ENCODE measurements at places on chromosomes 11 and 22. TPM values are rescaled to one million over a fixed set of nuclear protein-coding genes. Genes with fewer than 3 reads are reported as not detected.

The EFEMP2 gene
- 11.5 TPM for total RNA-seq

The WT1 gene
- total RNA-seq, result not detected

The LDHAL6A gene
- 0.12 TPM for total RNA-seq

DNA sequence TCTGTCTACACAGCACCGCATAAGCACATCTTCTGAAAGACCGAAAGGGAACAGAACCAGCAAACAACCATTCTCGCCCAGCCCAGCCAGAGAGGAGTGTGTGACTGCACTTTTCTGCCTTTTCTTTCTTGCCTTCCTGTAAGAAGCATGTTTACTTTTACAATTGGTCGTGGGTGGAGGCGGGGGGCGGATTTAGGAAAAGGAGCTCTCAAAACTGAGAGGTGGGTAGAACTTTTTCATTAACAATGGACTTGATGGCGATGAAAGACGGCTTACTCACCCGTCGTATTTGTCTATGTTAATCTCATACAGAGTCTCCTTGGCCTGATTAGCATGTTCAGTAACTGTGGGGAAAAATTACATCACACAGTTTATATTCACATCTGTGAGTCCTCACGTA, 27.2 kb downstream of the CERK start:
- H3K27me3 ChIP-seq, result no peaks in the 10 kb centered on the region
- H3K4me1 ChIP-seq, result peaks cover 11% of the 10 kb centered on the region
- no peak overlapping the region for H3K4me3 ChIP-seq
- peak overlapping the region; percentile 57 for H3K27ac ChIP-seq

DNA sequence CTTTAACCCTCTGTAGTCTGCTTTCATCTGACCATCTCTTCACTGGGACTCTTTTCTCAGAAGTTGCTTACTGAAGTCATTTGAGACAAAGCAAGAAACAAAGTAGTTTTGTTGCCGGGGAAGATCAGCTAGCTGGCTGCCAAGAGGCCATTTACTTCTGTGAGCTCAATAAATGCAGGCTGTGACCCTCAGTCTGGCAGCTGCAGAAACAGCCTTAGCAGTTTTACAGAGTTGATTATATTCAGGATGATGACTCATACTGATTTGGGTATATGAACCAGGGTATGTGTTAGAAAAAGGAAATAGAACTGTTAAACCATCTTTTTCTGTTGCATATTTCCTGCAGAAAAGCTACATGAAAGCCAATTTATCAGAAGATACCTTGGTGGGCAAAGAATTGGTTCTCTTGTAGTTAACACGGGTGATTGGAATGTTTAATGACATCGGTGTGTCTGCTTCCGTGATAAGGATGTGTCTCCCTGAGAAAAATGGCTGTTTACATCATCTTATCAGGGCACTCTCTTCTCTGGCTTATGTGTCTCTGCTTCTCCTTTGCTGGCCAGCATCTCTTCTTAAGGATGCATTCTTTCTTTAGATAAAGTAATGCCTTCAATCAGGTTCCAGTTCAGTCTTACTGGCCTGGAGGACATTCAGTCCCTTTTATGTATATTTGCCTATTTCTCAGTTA, 18.5 kb downstream of the FIBIN start:
- no peak overlapping the region for H3K27ac ChIP-seq
- H3K27me3 ChIP-seq, result no peaks in the 10 kb centered on the region
- H3K4me1 ChIP-seq, result no peaks in the 10 kb centered on the region
- no peaks in the 10 kb centered on the region for H3K36me3 ChIP-seq

DNA sequence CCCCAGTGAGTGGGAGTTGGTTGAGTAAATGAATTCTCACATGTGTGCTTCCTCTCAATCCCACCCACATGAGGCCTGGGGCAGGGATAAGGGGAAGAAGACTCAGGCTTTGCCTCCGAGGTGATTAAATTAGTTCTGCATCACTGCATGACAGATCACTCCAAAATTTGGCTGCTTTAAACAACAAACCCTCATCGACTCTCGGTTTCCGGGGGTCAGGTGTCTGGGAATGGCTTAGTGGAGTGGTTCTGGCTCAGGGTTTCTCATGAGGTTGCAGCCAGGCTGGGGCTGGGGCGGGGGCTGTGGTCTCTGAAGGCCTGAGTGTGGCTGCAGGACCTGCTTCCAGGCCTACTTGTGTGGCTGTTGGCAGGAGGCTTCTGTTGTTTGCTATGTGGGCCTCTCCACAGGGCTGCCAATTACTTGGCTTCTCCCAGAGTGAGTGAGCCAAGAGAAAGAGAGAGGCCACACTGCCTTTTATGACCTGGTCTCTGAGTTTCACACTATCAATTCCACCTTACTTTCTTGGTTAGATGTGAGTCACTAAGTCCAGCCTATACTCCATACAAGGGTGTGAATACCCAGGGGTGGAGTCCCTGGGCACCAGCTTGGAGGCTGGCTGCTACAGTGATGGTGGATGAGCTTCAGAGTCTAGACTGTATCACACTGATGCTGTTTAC, 15.9 kb downstream of the MOGAT2 start:
- no peak overlapping the region for H3K27ac ChIP-seq
- H3K4me1 ChIP-seq, result peaks cover 2% of the 10 kb centered on the region
- peaks cover 4% of the 10 kb centered on the region for H3K27me3 ChIP-seq
- H3K36me3 ChIP-seq, result no peaks in the 10 kb centered on the region
- DNase-seq, result peak; percentile 25

- H3K27me3 ChIP-seq, result no peaks in the 10 kb centered on the region
- H3K27ac ChIP-seq, result no peak overlapping the region
- no peak overlapping the region for H3K4me3 ChIP-seq
- H3K36me3 ChIP-seq, result peaks cover 1% of the 10 kb centered on the region
- H3K4me1 ChIP-seq, result no peaks in the 10 kb centered on the region
- no peak for DNase-seq
Observed at GRCh38 chr11:73401217-73401923, 25.2 kb downstream of the RELT start.

DNA sequence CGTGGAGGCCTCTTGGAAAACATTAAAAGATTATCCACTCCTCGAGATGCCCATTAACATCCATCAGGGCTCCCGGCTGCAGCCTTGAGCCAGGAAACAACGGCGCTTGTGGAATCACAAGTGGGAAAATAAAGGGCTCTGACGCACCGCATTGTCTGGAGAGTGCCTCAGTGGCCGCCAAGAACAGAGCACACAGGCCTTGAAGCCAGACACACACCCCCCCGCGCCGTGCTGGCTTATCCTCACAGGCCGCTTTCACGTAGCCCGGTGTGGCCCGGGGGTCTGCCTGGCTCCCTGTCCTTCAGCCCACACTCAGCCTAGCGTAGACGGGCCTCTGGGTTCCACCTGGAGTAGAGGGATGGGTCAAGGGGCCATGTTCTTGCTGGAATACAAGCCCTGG, 1020.5 kb downstream of the BRD1 start:
- no peaks in the 10 kb centered on the region for H3K4me1 ChIP-seq
- H3K27ac ChIP-seq, result no peak overlapping the region
- H3K27me3 ChIP-seq, result peaks cover 2% of the 10 kb centered on the region
- H3K36me3 ChIP-seq, result no peaks in the 10 kb centered on the region

DNA sequence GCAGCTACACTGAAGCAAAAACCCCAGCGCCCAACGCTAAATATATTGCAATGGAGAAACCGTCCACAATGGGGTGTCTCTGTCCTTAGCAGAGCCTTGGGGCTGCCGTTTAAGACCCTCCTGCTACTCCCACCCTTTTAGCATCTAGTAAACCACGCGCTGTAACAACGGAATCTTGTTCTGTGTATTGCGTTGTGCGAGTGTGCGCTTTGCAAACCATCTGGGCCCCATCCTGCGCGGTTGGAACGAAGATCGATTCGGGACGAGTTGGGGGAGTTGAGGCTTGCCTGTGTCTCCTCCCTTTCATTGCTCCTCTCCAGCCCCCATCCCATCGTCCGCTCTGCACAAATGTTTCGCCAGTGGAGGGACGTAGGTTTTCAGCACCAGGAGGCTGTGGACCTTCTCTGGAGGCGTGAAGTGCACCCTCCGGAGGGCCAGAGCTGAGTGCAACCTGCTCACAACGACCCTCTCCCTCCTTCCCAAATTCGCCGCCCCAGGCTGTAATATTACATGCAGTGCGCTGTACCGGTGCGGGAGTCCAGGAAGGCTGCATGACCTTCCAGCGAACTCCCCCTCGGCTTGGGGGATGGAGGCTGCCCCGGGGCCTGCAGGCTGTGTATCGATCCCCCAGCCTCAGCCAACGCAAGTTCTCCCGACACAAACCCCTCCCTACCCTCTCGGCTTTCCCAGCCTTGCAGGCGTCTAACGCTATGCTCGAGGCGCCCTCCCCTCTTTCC, 1.6 kb upstream of the KMT2A start:
- H3K36me3 ChIP-seq, result peaks cover 5% of the 10 kb centered on the region
- peak overlapping the region; percentile 91 for H3K27ac ChIP-seq
